ENCODE measurements at places on chromosomes 13 and 19.

DNA sequence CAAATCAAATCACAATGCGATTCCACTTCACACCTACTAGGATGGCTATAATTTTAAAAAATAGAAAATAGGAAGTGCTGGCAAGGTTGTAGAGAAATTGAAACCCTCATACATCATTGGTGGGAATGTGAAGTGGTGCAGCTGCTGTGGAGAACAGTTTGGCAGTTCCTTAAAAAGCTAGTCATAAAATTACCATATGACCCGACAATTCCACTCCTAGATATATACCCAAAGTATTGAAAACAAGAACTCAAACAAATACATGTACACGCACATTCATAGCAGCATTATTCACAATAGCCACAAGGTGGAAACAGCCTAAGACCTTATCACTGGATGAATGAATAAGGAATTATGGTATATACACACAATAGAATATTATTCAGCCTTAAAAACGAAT lies 12.0 kb downstream of the HMGB1 start:
- no peak for DNase-seq

GRCh38 chr13:42804244-42804874 lies 23.0 kb downstream of the FAM216B start:
- no peak for DNase-seq

DNA sequence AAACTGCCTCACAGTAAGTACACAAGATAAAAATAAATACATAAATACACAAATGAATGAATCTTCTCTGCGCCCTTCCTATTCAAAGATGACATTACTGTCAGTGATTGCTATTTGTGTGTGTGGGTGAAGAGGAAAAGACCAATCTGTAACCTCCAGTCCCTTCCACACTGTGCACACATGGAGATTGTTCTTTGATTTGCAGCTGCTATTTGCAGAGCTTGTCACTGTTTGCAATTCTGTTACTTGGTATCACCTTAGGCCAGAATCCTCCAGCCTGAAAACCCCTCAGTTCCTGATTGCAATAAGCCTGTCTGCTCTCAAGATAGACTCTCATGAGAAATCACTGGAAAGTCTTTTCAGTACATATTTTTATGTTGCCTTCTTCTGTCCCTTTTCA lies 1314.9 kb downstream of the PCDH9 start:
- DNase-seq = no peak

- DNase-seq = no peak
Observed at GRCh38 chr13:99374994-99375737, 68.0 kb upstream of the GPR183 start.

DNA sequence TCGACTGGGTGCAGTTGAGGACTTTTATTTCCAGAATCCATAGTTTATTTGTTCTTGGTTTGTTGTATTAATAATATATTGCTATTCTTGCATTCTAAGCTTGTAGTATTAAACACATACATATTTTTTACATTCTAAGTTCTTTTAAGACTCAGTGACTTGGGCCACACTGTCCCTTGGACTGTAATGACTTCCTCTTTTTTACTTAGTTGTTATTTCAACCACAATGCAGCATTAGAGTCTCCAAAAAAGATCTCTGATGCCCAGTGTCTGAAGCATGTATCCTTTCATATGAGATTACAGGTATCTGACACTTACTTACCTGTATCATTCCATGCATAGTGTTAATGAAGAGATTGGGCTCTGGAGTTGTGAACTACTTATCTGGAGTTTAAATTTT lies 864.9 kb upstream of the PCDH20 start:
- no peak for DNase-seq

- no peak for DNase-seq
Observed at GRCh38 chr13:94272038-94272437, 207.4 kb downstream of the DCT start.

- DNase-seq = no peak
Observed at GRCh38 chr19:3176715-3177501, 1.7 kb upstream of the S1PR4 start.

DNA sequence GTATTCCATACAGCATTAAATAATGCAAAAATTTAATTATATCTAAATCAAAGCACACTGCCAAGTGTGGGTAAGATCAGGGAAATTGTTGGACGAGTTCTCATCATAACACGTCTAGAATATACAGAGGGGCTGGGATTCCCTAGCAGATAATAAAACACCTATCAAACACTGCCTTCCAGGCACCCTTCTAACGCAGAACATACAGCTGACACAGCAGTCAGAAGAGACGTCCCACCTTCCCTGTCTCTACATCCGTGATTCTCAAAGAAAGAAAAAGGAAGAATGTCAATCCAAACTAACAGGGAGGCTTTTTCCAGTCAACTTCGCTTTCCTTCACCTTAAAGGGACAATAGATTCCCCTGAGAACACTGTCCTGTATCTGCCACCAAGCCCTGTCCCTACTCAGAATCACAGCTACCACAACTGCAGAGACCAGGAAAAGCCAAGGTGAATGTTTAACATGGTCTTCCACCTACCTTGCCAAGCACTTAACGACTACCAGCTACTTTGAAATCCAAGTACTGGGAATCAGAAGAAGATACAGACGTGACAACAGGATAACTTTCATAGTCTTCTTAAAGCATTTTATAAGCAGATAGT lies 38.5 kb downstream of the TBC1D4 start:
- DNase-seq = no peak

DNA sequence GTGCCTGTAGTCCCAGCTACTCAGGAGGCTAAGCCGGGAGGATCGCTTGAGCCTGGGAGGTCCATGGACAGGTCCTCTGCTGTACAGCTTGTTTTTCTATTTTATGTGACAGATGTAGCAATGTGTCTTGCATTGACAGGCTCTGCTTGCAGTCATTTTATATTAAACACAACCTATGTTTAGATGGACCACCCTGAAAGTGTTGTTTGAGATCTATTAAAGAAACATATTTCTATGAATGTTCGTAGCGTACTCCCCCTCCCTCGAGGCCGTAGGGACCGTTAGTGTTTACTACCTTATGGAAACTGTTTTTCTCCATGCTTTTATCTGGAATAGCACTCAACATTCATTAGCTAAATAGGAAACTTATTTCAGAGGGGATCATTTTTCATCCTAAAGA lies 64.9 kb upstream of the RNF113B start:
- DNase-seq = no peak

DNA sequence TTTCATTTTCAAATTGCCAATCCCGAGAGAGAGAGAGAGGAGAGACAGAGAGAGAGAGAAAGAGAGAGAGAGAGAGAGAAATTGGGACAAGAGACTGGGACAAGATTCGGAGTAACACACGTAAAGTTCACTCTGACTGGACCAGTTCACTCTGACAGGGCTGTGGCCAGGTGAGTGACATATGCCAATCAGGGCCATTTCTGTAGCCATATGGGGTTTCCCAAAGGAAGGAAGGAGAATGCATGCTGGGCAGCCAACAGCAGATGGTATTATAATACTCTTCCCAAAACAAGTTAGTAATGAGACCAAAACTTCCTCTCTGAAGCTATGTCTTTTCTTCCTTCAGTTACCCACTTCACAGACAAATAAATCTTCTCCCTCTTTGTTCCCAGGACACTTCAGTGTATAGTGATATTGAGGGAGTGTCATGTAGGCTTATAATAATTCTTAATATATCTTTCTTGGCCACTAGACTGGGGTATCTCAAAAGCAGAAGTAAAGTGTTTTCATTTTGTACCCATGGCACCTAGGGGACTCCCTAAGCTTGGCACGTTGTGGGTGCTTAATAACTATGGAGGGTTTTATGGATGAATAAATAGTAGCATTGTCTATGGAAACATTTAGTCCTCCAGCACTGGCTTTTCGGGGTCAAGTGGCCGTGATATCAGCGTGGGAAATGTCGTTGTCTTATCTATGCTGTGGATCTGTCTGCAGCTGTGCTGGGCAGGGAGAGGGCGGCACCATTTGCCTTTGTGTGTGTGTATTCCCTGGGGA lies 51.6 kb downstream of the SERP2 start:
- DNase-seq = no peak

GRCh38 chr19:43610493-43610892 lies 1.4 kb upstream of the SRRM5 start:
- DNase-seq = no peak

- DNase-seq = no peak
Observed at GRCh38 chr13:41708713-41709112, 251.4 kb downstream of the RGCC start.

Data from GM12864 (cell line).